ENCODE measurements at places on chromosomes 16 and 17.

GRCh38 chr17:29020576-29020975 lies 14.7 kb upstream of the SEZ6 start:
- no peak for DNase-seq

- DNase-seq, result no peak
Observed at GRCh38 chr16:66255647-66256046, 110.8 kb upstream of the CDH5 start.

GRCh38 chr16:1564325-1564724 lies 30.9 kb downstream of the TMEM204 start:
- peak; percentile 12 for DNase-seq

- no peak for DNase-seq
Observed at GRCh38 chr17:2598166-2598565, 4.7 kb downstream of the PAFAH1B1 start.

- no peak for DNase-seq
Observed at GRCh38 chr16:51051671-51052070, 99.4 kb downstream of the SALL1 start.

DNA sequence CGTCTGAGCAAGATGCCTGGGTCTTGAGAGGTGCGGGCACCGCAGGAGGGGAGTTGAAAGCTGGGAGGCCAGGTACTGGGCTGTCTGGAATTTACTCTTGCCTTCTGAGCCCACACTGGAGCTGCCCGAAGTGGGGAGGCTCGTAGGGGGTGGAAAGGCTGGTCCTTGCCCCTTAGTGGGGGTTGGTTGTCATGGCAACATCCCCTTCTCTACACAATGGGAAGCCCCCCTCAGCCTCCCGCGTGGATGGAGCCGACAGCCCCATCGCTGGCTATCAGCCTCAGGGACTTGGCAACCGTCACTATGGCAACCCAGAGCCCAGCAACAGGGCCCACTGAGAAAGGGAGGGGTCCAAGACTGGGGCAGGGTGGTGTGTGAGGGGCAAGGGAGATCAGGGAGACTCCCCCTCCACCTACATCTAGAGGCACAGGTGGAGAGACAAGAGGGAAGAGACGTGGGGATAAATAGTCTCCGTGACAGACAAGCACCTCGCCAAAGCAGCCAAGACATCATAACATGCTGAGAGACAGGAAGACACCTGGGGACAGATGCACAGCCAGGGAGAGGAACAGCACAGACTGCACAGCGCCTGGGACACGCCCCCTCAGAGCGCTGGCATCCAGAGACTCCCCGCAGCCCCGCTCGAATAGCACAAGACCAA lies 5.3 kb upstream of the DNAH2 start:
- DNase-seq, result no peak

All from CD4-positive, alpha-beta T cell treated with Interleukin-1 beta for 1 hour (primary cell).